Fibroblast of lung (primary cell): ENCODE measurements at places on chromosomes 12 and 14.

DNA sequence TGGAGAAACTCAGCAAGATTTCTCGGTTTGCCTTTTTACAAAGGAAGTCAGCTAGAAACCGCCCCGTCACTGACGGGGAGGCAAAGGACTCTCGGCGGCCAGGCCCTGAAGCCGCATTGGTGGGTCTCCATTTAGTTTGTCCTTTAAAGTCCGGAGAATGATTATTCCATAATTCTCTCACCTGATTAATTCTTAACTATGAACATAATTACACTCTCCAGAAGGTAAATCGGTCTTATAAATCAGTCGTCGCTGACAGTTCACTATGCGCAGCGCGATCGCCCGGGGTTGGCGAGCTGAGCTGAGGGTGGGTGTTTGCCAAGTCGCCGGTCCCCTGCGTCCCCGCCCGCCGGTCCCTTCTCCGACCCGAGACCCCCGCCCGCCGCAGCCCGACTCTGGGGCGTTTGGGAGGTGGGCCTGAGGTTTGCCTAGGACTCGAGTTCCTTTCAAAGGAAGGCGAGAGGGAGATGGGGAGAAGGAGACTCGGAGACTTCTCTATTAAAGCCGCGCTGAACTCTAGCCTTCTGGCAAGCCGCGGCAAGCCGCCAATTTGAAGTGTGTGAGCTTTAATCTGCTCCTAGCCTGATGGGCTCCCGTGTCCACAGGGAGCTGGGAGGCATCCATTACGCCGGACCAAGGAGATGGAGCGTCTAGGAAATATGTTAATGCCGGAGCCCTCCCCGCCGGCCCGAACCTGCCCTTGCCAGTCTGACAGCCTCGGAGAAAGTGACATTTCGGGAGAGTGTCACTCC lies 392.9 kb downstream of the NOVA1 start:
- DNase-seq = peak; percentile 14

GRCh38 chr12:11595080-11595479 lies 54.4 kb upstream of the ETV6 start:
- DNase-seq = no peak

GRCh38 chr14:96364962-96365361 lies 1.6 kb downstream of the GSKIP start:
- DNase-seq = no peak

- no peak for DNase-seq
These were observed 33.5 kb upstream of the CHST11 start for GRCh38 chr12:104423273-104423672.

GRCh38 chr12:112463478-112463877 lies 44.7 kb downstream of the PTPN11 start:
- no peak for DNase-seq

DNA sequence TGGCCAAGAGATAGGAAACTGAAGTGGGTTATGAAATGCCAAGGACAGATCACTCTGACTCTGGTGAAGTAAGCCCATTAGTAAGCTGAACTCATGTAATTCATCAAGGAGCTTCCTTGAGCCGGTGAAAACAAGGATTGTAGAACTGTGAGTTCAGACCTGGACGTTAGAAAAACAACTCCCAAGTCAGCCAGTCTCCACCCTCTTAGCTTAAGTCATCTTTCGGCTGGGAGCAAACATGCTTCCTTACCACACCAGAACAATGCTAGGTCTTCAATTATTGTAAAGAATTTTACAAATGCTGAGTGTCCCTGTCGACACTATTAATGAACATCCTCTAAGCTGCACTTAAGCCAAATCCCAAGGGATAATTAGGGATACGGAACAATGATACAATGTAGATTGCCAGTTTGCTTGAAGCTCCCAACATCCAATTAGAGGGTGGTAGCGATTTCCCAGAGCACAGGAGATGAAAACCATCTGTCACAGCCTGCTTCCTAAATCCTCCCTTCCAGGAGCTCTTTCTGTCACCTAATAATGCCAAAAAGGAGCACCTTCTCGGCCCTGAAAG lies 45.7 kb upstream of the VASH1 start:
- no peak for DNase-seq

DNA sequence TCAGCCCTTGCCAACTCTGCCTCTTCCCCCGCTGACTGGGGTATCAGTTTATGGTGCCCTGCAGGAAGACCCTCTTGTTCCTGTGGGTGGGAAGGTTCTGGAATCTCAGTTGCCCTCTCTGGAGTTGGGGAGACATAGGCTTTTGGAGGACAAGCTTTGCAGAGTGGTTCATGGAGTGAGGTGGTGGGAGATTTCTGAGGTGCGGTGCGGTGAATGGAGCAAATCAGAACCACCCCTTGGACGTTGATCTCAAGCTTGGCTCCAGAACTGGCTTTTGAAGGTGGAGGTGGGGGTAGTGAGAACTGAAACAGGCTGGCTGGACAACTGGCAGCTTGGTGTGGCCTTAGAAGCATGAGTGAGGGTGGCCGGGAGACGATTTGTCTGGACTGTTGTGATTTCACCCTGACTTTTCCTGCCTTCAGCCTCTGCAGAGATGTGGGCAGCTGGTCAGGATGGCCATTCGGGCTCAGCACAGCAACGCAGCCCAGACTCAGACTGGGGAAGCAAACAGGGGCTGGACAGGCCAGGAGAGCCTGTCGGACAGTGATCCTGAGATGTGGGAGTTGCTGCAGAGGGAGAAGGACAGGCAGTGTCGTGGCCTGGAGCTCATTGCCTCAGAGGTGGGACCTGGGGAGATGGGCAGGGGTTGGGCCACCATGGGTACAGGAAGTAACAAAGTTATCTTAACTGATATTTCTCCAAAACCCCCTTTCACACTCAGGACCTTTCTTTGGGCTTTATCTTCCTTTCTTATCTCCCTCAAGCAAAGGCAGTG lies 1.1 kb downstream of the SHMT2 start:
- peak; percentile 28 for DNase-seq

GRCh38 chr12:29682088-29682487 lies 101.7 kb downstream of the TMTC1 start:
- DNase-seq = peak; percentile 28

DNA sequence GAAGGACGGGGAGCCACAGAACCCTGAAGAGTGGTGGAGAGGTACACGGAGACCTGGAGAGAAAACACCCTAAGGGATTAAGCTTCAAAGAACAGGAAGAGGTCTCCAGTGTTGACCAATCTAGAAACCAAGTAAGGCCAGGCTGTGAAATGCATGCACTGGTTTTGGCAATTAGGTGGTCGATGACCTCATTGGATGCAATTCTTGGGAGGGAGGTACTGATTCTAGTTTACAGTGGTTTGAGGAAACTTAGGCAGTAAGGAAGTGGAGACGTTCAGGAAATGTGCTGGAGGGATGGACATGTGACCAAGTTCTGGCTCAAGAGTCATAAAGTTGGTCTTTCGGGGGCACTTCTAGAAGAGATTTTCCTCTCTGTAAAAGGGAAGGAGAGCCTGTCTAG lies 91.3 kb upstream of the CEP83 start:
- DNase-seq = no peak

GRCh38 chr12:92540782-92541423 lies 161.9 kb upstream of the PLEKHG7 start:
- DNase-seq = no peak

GRCh38 chr14:40003773-40004172 lies 571.5 kb upstream of the FBXO33 start:
- DNase-seq = no peak

- no peak for DNase-seq
These were observed 111.8 kb downstream of the SLC25A47 start for GRCh38 chr14:100434911-100435438.

GRCh38 chr14:86946446-86946845 lies 1046.5 kb downstream of the GALC start:
- no peak for DNase-seq
